CD4-positive, alpha-beta T cell treated with Interferon alpha-2 for 1 hour (primary cell): ENCODE measurements at places on chromosomes 4 and X.

GRCh38 chr4:96395747-96396146 lies 555.9 kb downstream of the PDHA2 start:
- DNase-seq, result no peak

GRCh38 chr4:7397206-7398103 lies 37.3 kb downstream of the PSAPL1 start:
- DNase-seq, result no peak

DNA sequence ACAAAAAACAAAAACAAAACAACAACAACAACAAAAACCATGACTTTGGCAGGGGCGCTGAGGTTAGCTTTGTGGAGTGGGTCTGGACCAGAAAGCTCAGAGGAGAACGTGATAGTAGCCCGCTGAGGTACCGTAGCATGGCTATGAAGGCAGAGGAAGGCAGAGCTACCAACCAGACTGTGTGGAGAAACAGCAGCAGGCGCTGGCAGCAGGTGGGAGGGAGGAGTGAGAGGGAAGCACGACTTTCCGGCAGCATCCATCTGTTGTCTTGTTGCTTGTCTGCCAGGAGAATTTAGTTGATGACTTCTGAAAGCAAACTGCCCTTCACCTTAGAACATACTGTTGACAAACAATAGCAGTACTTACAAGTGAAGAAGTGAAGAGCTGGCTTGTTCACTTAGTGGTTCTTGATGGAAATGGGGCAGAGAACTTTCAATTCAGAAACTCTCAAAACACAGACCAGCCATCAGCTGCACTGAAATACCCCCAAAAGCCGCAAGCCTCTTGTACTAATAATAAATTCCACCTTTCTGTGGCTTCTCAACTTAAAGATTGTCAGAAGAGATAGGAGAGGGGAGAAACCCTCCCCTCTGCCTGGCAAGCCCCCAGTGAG lies 447.2 kb downstream of the SLITRK2 start:
- no peak for DNase-seq

- no peak for DNase-seq
Observed at GRCh38 chr4:4860600-4861389, 1.3 kb downstream of the MSX1 start.

- peak; percentile 77 for DNase-seq
Observed at GRCh38 chr4:88823058-88823919, 125.7 kb upstream of the NAP1L5 start.

- peak; percentile 37 for DNase-seq
Observed at GRCh38 chr4:74338792-74339333, 26.1 kb upstream of the EREG start.

DNA sequence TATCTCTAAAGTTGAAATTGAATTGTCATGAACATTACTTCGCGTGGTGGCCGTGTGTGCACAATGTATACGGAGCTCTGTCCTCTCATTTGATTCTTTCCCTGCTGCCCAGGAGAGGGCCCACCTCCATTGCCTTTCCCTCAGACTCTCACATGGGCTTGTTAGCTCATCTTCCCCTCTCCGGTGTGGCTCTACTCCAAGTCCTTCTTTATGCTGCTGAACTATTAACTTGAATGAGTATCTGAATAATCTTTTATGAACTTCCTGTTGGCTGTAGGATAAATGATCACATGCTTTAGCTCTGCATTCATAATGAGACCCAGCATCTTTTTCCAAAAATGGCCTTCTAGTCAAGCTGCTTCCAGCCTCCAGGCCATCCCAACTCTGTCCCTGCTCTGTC lies 68.8 kb upstream of the CLNK start:
- DNase-seq, result no peak

- DNase-seq, result no peak
Observed at GRCh38 chr4:168613869-168614268, 117.0 kb downstream of the PALLD start.

DNA sequence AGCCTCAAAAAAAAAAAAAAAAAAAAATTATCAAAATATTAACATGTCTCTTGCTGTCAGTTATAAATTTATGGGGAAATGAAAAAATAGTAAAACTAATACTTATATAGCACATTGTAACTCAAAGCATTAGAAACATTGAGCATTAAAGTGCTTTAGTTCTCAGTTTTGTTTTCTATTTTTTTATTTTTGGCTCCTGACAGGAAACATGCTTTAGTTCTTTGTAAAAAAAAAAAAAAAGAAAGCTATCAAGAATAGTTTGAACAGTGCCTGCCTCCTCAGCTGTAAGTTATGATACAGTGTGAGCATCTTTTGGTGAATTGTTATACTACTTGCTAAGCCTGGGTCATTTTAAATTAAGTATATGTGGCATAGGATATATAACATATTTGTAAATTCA lies 5.1 kb upstream of the CENPC start:
- DNase-seq, result no peak

DNA sequence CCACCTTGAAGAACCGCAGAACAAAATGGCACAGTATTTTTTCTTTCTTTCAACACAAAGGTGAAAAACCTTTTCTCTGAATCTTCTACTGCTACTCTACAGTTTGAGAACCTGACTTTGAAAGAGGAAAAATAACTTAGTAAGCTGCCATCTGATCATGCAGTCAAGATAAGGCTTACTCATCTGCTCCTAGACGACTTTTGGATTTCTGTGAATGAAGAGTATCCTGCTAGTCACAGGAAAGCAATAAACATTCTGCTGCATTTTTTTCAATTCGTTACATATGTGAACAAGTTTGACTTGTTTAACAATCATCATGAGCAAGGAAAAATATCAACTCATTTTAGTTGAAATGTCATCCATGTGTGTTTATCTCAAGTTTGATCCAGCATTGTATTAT lies 25.2 kb downstream of the TIGD2 start:
- DNase-seq, result no peak

DNA sequence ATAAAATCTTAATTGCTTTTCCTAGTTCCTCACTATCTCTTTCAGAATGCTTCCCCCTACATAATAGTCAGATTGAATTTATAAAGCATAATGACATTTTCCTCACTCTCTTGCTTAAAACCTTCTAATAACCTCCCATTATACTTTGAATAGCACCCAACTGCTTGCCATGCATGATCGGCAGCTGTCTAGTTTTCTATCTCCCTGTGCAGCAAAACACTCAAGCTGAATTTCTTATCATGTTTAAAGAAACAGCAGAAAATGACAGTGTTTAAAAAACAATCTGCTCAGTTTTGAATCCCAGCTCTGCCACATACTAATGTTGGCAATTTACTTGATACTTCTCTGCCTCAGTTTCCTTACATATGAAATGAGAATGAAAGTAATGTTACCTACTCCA lies 947.1 kb upstream of the HS3ST1 start:
- no peak for DNase-seq

DNA sequence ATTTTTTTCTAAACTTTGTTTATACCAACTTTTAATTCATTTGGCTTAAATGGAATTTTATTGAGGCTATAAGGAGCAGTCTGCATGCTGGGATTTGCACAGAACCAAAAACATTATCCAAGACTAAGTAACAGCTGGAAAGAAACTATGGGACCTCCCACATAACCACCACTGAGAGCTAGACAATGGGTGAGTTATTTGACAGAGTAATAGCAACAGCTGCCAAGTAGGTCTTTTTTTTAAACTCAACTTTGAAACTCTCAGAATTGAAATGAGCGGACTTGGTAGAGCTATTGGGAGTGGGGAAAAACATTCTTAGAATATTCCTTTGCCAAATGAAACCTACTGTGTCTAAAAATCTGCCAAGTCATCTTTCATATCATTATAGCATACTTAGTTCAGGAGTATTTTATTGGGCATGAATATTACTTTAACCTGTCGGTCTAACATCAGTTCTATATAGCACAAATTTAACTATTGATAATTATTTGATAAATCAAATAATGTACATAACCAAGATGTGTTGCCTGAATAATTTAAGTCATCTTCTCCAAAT lies 1428.0 kb downstream of the PCDH7 start:
- no peak for DNase-seq

GRCh38 chr4:151012820-151013219 lies 2.3 kb downstream of the LRBA start:
- peak; percentile 11 for DNase-seq

- no peak for DNase-seq
Observed at GRCh38 chr4:120055162-120055561, 11.5 kb downstream of the MAD2L1 start.

DNA sequence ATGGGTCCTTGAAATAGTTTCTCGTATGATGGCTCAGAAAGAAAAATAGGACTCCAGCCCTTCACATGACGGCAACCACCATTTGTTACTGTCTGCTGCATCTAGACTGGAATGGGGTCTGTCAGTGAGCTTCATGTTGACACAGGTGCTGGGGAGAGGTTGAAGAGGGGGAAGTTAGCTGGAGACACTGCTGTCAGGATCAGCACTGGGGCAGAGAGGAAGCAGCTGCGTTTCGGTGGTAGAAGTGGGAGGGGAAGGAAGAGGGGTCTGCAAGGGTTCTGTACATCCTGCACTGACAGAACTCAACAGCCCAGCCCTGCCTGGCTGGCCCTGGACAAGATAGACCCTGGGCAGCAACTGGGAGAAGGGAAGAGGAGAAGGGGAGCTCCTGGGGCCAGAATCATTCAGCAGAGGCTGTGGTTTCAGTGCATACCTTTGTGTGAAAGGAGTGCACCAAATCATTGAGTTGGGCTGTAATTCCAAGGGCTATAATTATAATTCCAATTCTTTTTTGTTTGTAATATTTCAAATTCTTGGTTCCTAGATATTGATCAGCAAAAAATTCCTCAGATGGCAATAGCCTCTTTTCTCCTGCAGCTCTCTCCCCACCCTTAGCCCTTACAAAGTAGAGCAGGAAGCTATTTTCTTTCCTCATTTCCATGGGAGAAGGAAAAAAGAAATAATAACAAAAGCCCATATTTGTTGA lies 119.4 kb upstream of the C1GALT1C1 start:
- DNase-seq, result peak; percentile 29

DNA sequence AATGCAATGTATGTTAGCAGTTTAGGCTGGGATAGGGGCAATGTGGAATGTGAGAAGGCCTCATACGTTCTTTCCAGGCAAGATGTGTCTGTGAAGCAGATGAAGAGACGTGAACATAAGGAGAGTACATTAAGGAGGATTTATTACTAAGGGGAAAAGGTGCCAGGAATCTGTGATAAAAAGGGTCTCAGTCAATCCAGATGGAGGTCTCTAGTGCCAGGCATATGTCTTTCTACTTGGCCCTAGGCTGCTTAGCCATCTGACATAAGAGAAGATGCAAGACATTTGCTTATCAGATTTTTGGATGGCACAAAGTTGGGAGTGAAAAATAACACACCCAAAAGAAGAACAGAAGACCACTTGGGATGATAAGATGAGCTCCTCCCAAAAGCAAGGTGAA lies 93.0 kb upstream of the PRKG2 start:
- DNase-seq, result no peak

- DNase-seq, result no peak
Observed at GRCh38 chr4:6908432-6909112, 1.1 kb upstream of the TBC1D14 start.

GRCh38 chr4:113445286-113445685 lies 316.3 kb downstream of the CAMK2D start:
- no peak for DNase-seq

- DNase-seq, result no peak
Observed at GRCh38 chr4:122814426-122814825, 12.2 kb upstream of the FGF2 start.
